Astrocyte of the spinal cord (primary cell): ENCODE measurements at places on chromosomes 16 and 17.

GRCh38 chr16:89442990-89443726 is 47.2 kb downstream of the ANKRD11 start:
- peak; percentile 58 for DNase-seq

DNA sequence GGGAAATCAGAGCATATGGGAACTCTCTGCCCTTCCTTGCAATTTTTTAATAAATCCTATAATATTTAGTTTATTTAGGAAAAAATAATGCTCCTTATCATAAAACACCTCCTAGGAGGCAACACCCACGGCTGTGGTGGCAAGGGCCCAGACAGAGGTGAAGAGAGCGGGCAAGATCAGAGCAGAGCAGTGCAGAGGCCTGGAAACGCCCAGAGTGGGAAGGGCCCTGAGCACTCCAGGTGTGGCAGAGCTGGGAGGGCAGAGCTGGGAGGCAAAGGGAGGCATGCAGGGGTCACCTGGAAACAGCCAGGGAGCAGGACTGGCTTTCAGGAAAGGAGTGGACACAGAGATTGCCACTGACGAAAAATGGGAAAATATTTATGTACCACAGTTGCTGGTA is 17.3 kb downstream of the FBXO31 start:
- no peak for DNase-seq

DNA sequence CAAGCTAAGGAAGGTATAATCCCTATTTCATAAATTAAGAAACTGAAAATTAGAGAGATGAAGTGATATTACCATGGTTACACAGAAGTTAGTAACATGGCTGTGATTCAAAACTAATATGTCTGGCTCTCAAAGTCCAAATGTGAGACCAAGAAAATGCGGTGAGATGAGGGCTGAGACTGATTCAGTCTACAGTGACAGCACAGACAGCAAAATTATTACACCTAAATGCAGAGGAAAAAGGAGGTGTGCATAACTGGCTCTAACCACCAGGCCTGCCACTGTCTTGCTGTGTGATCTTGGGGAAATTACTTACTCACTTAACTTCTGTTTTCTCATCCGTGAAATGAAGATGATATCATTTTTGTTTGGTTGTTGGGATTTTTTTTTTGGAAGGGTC is 270.0 kb upstream of the SOX9 start:
- DNase-seq: no peak

DNA sequence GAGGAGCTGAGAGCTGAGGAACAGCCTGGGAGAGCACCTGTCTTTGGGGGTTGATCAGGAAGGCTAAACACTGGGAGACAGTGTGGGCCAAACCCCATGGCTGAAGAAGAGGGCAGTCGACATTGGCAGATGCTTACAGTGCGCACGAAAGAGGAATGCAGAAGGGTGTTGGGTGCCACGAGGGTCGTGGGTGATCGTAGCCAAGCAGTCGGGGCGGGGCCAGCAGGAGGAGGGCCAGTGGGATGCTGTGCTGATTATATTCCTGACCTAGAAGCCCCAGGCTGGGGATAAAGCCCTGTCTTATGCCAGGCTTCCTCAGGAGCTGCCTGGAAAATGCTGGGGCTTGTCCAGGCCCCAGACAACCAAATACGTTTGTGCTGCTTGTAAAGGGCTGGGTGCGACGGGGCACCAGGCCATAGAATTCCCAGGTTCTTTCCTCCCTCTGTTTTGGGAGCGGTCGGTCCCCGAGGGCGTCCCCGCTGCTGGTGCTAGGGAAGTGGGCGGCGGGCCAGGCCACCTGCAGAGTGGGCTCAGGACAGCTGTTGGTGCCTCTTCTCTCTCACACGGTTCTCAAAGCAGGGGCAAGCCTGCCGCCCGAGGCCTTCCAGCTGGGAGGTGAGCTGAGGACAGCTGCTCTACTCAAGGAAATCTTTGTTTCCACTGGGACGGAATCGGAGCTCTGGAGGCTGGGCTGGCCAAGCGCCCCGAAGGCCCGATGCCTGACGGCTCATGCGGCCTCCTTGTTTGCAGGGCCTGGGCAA is 10.0 kb downstream of the C1QTNF1 start:
- DNase-seq: no peak

DNA sequence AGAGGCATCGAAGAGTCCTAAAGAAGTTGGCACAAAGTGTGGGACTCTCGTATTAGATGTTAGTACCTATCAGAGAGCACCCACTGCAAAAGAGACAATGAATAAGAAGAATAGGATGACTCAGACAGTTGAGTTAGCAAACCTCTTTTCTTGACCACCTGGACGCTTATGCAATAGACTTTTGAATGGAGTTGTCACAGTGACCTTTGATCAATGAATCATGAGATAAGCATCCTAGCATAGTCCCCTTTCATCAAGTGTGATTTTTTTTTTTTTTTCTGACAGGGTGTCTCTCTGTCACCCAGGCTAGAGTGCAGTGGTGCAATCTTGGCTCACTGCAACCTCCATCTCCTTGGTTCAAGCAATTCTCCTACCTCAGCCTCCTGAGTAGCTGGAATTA is 1417.9 kb upstream of the GOT2 start:
- no peak for DNase-seq

GRCh38 chr16:11109566-11109965 is 146.4 kb downstream of the SOCS1 start:
- no peak for DNase-seq

DNA sequence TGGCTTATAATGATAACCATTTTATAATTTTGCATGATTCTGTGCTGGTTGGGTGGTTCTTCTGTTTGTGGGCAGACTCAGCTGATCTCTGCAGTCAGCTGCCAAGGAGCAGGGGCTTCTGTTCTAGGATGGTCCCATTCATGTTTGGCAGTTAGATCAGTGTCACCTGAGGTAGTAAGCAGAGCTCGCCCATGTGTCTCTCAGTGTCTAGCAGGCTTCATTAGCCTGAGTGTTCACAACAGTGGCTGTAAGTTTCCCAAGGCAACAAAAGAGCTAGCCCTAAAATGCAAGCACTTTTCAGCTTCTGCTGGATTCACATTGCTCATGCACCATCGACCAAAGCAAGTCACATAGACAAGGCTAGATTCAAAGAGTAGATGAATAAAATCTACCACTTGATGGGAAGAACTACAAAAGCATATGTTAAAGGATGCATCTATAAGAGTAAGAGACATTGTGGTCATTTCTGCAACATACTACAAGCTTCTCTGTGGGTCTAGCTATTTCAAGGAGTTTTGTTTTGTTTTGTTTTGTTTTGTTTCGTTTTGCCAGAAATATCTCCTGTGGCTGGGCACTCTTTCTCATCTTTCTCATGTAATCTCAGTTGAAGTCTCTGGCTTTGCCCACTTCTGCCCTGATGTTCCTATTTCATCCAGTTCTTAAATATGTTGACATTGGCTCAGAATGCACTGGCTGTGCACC is 180.8 kb downstream of the HS3ST4 start:
- no peak for DNase-seq

- no peak for DNase-seq
Measured at GRCh38 chr17:74212209-74212912, 1.0 kb upstream of the TTYH2 start.

DNA sequence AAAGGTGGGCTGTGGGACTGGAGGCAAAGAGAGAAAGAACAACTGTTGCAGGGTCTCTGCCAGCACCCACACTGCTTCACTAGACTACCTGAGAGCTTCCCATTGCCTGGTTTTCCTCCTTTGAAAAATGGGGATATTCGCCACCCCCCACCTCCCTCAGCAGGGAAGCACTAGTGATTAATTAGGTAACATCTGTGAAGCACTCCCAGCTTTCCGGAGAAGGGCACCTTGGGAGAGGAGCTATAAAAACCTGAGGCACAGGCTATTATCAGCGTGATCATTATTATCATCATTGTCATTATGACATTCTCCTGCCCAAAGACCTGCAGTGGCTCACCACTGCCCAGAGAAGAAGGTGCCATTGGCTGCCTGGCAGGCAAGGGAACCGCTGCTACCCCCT is 83.5 kb downstream of the XYLT1 start:
- DNase-seq: no peak

DNA sequence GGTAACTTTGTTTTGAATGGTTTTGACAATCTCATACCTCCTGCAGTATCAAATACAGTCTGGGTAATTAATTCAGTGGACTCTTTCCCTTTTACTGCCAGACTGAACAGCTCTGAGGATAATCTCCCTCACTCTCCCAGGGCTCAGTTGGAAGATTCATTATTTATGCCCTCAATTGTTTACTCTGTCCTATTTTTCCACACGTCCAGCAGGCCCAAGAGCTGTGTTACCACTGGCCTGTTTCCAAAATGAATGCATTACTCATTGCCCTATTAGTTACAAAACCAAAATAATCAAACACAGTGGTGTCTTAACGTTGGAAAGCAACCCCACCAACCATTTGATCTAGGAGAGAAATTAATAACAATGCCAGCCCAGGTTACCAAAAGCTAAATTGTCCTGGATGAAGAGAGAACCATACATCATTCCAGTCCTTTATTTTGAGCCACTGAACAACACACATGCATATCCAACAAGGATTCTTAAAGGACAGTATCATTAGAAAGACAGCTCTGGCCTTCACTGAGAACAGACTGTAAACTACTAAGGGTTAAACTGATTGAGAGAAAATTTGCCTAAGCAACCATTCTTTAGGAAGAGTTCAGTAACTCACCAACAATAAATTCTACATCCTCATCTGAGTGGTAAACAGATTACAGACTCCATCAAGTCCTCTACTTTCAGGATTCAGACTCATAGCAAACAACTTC is 34.5 kb downstream of the FAM222B start:
- DNase-seq: peak; percentile 87

DNA sequence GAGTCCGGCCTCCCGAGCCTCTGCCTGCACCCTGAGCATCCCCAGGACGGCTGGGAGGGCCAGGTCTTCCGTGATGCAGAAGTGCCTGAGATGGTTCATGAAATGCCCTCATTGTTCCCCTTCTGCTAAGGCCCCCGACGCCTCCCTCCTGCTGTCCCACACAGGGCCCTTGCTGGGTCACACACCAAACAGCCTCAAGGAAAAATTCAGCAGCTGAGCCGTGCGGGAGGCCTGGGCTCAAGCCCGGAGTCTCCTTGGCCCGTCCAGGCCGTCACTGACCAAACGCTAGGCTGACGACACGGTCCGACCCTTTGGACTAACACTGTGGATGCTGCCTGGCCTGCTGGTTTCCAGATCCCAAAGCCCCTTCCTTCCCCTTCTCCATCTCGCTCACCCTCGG is 90.2 kb downstream of the RTN4RL1 start:
- no peak for DNase-seq

GRCh38 chr17:44930667-44931066 is 15.4 kb upstream of the GFAP start:
- no peak for DNase-seq

- no peak for DNase-seq
Measured at GRCh38 chr16:2475413-2476344, 752 bp downstream of the TBC1D24 start.

GRCh38 chr17:51244041-51244440 is 15.8 kb downstream of the MBTD1 start:
- DNase-seq: no peak

DNA sequence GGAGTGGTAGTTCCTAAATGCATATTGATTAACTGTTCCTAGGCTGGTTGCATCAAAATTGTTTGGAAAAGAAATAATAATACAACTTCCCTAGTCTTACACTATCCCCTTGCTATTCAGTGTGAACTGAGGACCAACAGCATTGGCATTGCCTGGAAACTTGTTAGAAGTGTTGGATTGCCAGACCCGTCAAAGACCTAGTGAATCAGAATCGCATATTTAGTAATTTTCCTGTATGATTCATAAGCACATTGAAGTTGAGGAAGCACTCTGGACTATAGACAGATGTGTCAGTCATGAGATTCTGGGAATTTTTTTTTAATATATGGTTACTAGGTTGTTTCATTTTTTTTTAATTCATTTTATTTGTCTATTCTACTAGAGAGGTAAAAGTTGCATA is 34.7 kb upstream of the KCNJ16 start:
- no peak for DNase-seq

GRCh38 chr16:69871708-69872107 is 79.4 kb upstream of the CLEC18A start:
- no peak for DNase-seq

GRCh38 chr16:48291303-48291702 is 44.0 kb upstream of the ABCC11 start:
- no peak for DNase-seq

DNA sequence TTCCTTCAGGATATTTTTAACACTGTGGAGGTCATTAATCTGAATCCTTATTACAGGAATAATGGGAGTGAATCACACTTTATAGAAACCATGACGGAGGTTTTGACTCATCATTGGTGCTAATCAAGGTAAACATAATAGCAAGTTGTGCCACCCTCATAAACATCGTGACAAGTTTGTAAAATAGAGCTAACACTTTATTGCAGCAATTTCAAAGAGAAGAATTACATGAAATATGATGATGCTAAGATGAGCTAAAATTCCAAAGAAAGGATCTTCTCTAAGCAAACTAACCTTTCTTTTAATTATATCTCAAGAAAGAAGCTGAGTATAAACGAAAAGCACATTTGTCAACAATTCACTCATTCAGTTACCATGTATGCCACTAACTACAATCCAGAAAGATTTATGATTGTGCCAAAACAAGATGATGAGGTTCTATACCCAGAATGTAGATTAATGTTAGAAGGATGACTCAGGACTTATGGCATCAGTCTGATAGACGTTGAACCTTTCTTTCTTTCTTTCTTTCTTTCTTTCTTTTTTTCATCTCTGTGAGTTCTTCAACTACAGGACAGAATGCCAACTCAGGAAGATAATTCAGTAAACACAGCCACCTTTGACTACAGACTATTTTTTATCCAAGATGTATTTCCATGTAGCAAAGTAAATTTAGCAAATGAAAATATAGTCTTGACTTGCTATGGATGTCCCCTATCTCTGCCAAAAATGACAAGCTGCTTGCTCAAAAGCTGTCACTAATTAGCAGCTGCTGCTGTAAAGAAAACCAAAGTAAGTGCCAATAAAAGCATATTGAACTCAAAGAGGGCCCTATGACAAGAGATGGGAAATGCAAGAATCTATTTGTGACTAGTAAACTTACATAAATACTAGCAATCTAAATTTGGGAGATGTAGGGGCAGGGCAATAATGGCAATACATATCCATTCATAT is 23.3 kb downstream of the STAT5B start:
- DNase-seq: no peak

- DNase-seq: no peak
Measured at GRCh38 chr16:85436636-85437165, 176.4 kb upstream of the GSE1 start.

GRCh38 chr16:83603723-83604570 is 203.8 kb upstream of the HSBP1 start:
- DNase-seq: no peak

DNA sequence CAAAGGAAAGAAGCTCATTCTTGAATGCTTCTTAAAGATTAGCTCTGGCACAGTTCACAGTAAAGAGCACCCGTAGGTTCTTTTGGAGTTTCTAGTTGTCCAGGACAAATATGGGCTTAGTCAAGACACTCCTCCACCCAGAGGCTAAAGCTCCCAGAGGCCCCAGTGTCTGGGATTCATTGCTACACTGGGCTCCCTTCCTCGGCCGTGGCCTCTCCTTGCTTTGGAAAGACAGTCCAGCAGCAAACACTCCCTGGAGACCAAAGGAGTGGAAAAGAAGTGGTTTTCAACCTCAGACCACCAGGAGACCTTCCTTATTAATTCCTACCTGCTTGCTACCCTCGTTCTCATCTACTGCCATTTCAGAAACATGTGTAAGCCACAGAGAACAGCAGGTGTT is 17.1 kb downstream of the PHB1 start:
- no peak for DNase-seq

GRCh38 chr17:55295411-55296170 is 30.8 kb downstream of the HLF start:
- peak; percentile 48 for DNase-seq

GRCh38 chr16:10126686-10127085 is 55.5 kb downstream of the GRIN2A start:
- peak; percentile 89 for DNase-seq
